ENCODE measurements at places on chromosomes 1 and 21. TPM values are rescaled to one million over a fixed set of nuclear protein-coding genes. Genes with fewer than 3 reads are reported as not detected.

GRCh38 chr1:98503771-98504170, 157.8 kb upstream of the SNX7 start:
- no peaks in the 10 kb centered on the region for H3K27me3 ChIP-seq
- no peak for DNase-seq
- H3K4me3 ChIP-seq: no peak overlapping the region
- H3K27ac ChIP-seq: no peak overlapping the region
- H3K4me1 ChIP-seq: no peaks in the 10 kb centered on the region

- H3K27ac ChIP-seq: no peak overlapping the region
- H3K4me1 ChIP-seq: peaks cover 7% of the 10 kb centered on the region
- DNase-seq: no peak
- H3K36me3 ChIP-seq: peaks cover 4% of the 10 kb centered on the region
- H3K4me3 ChIP-seq: no peak overlapping the region
These were observed 249.9 kb downstream of the FMN2 start for GRCh38 chr1:240341365-240342250.

DNA sequence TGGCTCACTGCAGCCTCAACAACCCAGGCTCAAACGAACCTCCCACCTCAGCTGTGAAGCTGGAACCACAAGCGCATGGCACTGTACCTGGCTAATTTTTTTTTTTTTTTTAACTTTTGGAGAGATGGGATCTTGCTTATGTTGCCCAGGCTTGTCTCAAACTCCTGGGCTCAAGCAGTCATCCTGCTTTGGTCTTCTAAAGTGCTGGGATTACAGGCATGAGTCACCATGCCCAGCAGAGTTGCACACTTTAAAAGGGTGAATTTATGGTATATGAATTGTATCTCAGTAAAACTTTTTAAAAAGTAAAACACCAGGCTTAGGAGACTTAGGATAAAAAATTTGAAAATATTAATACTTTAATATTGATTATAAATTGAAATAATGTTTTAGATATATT, 99.1 kb downstream of the CLEC20A start:
- no peak for DNase-seq
- no peak overlapping the region for H3K4me3 ChIP-seq
- H3K27ac ChIP-seq: no peak overlapping the region
- H3K4me1 ChIP-seq: peaks cover 14% of the 10 kb centered on the region

DNA sequence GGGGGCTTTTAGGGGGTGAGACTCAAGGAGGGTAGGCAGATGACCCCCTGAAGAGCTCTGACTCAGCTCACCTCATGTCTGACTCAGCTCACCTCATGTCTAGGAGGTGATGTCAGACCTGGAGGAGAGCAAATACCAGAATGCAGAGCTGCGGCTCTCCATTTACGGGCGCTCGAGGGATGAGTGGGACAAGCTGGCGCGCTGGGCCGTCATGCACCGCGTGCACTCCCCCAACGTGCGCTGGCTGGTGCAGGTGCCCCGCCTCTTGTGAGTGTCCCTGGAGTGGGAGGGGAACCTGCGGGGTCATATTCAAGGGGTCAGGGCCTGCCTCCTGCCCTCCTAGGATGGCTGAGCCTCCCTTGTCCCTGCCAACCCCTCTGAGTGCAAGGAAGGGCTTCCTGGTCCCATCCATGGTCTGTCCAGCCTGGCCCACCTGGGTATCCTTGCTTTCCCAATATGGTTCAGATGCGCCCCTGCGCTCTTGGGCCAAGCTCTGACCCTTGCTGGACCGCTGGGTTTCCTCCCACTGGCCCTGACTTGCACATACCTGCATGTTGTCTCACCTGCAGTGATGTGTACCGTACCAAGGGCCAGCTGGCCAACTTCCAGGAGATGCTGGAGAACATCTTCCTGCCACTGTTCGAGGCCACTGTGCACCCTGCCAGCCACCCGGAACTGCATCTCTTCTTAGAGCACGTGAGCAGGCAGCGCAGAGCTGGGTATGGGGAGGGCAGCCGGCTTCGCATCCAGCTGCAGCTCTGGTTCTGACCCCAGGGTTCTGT, 9.1 kb downstream of the AMPD2 start:
- no peak overlapping the region for H3K27ac ChIP-seq
- DNase-seq: no peak
- peaks cover 8% of the 10 kb centered on the region for H3K4me1 ChIP-seq
- peaks cover 3% of the 10 kb centered on the region for H3K36me3 ChIP-seq
- no peak overlapping the region for H3K4me3 ChIP-seq
- H3K27me3 ChIP-seq: no peaks in the 10 kb centered on the region

DNA sequence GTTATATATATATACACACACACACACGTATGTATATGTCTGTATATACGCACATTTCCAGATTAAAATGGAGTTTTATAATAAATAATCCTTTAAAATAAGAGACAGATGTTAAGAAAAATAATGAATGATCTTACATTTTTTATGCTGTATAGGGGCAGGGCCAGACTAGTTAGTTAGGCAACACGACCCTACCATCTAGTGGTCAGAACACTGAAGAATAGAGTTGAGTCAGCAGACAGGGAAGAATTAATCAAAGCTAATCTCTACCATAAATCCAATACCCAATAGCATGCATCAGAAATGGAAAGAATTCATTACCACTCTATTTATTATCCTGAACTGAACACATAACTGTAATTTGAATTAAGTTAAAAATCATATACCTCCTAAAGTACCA, 156.7 kb downstream of the BRINP3 start:
- DNase-seq: no peak
- H3K4me1 ChIP-seq: no peaks in the 10 kb centered on the region
- no peak overlapping the region for H3K4me3 ChIP-seq
- H3K27ac ChIP-seq: no peak overlapping the region
- H3K27me3 ChIP-seq: no peaks in the 10 kb centered on the region
- H3K36me3 ChIP-seq: no peaks in the 10 kb centered on the region

- H3K36me3 ChIP-seq: peaks cover 6% of the 10 kb centered on the region
- H3K27ac ChIP-seq: no peak overlapping the region
These were observed 44.3 kb downstream of the INAVA start for GRCh38 chr1:200938955-200939354.

GRCh38 chr1:234214911-234215892, 158.1 kb upstream of the COA6 start:
- DNase-seq: no peak
- peaks cover 48% of the 10 kb centered on the region for H3K27me3 ChIP-seq
- H3K4me3 ChIP-seq: peak overlapping the region; percentile 74

- H3K4me1 ChIP-seq: peaks cover 20% of the 10 kb centered on the region
- no peaks in the 10 kb centered on the region for H3K27me3 ChIP-seq
- H3K4me3 ChIP-seq: no peak overlapping the region
- peaks cover 14% of the 10 kb centered on the region for H3K36me3 ChIP-seq
- DNase-seq: no peak
These were observed 11.5 kb downstream of the RO60 start for GRCh38 chr1:193070942-193071341.

DNA sequence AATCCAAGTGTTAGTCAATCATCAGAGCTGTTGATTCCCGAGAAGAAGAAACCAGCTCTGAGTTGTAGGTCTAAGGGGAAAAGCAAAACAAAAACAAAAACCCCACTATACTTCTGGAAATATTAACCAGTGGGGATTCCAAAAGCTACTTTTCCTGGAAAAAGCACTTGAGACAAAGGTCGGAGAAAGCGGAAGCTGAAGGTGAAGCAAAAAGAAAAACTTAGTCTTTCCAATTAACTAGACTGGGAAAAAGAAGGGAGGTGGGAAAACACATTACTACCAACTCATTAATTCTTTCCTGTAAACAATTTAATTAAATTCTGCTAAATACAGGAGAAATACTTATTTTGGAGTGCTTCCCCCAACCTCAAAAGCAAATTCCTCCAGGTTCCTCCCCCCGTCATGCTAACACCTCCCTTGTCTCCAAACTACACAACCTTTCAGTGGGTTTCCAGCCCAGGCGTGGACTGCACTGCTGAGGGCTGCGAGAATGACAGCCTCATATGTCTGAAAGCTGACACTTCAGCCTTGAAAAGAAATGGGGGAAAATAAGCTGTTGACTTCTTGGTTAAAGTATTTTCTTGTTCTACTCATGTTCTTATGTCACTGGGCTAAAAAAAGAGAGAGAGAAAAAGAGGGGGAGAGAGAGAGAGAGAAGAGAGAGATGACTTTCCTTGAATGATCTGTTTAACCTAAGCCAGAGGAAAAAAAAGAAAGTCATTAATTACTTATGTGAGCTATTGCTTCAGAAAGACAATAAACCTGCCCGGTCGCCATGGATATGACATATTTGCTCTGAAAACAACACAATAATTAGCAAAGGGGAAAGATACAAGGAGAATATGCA, 5.1 kb downstream of the CASZ1 start:
- DNase-seq: no peak
- no peaks in the 10 kb centered on the region for H3K36me3 ChIP-seq
- no peak overlapping the region for H3K4me3 ChIP-seq
- H3K4me1 ChIP-seq: peaks cover 15% of the 10 kb centered on the region
- H3K27ac ChIP-seq: no peak overlapping the region

DNA sequence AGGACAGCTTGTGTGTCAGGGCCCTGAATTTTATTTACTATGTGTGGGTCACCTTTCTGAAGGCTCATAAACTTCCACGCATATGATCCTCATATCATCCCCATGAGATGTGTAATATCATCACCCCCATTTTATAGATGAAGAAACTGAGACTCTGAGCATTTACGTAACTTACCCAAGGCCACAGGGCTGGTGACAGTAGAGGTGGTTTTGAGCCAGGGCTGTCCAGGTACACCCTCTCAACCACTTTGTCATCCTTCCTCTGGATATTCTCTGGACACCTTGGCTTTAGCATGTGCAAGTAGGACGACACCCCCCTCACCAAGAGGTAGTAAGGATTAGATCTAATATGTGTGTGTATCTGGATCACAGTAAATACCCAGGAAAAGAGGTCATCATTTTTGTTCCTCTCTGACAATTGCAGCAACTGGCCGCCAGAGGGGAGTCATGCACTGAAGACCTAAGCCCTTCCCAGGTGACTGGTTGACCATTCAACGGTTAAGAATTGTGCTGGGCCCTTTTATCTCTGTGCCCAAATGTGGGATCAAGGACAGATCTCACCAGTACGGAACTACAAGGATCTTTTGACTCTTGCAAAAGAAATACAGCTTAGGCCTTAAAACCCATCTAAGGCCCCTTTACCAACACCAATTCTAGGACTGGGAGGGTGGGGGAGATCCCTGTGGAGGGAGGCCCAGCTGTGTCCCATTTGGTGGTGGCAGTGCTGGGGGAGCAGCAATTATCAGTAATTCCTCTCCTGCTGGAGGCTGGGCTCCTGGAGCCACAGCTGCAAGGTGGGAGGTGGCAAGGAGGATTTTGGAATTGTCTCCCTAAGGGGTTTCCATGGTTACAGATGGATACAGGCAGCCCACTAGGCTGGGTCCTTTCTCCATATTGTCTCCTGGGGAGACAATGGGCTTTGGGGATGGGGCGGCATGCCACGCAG, 13.7 kb upstream of the E2F2 start:
- H3K36me3 ChIP-seq: no peaks in the 10 kb centered on the region
- H3K4me3 ChIP-seq: no peak overlapping the region
- H3K4me1 ChIP-seq: peaks cover 15% of the 10 kb centered on the region
- peaks cover 3% of the 10 kb centered on the region for H3K27me3 ChIP-seq
- DNase-seq: peak; percentile 74

GRCh38 chr1:225921734-225922709, 2.0 kb downstream of the PYCR2 start:
- no peak overlapping the region for H3K27ac ChIP-seq
- peak overlapping the region; percentile 98 for H3K4me3 ChIP-seq
- peaks cover 8% of the 10 kb centered on the region for H3K4me1 ChIP-seq
- DNase-seq: no peak
- no peaks in the 10 kb centered on the region for H3K27me3 ChIP-seq

GRCh38 chr1:36085126-36085525, 1.2 kb downstream of the TEKT2 start:
- H3K36me3 ChIP-seq: no peaks in the 10 kb centered on the region
- peaks cover 27% of the 10 kb centered on the region for H3K4me1 ChIP-seq
- no peak for DNase-seq
- no peaks in the 10 kb centered on the region for H3K27me3 ChIP-seq
- no peak overlapping the region for H3K27ac ChIP-seq

DNA sequence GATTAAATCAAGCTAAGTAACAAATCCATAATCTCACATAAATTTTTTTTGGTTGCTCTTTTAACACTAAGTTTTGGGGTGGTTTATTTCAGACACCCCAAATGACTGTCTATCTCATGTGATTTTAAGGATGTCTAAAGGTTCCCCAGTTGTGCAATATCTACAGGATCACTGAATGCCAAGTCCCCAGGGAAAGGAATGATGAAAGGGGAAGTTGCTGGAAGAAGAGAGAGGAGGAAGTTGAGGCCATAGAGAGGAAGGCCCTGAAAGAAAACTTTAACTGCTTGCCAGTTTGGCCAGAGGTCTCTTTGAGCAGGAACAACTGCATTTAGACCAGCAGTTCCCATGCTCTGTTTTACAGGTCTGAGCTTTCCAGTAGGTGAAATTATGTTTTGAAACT, 27.5 kb upstream of the SLC19A2 start:
- peaks cover 5% of the 10 kb centered on the region for H3K4me1 ChIP-seq
- no peak overlapping the region for H3K27ac ChIP-seq
- no peaks in the 10 kb centered on the region for H3K36me3 ChIP-seq
- no peaks in the 10 kb centered on the region for H3K27me3 ChIP-seq
- H3K4me3 ChIP-seq: no peak overlapping the region

GRCh38 chr21:31921079-31921478, 48.3 kb downstream of the HUNK start:
- no peak for DNase-seq
- no peak overlapping the region for H3K27ac ChIP-seq
- H3K27me3 ChIP-seq: no peaks in the 10 kb centered on the region
- peaks cover 24% of the 10 kb centered on the region for H3K4me1 ChIP-seq

GRCh38 chr1:153122831-153123421, 9.6 kb upstream of the SPRR2F start:
- H3K4me3 ChIP-seq: no peak overlapping the region
- peaks cover 11% of the 10 kb centered on the region for H3K27me3 ChIP-seq
- H3K4me1 ChIP-seq: no peaks in the 10 kb centered on the region
- H3K27ac ChIP-seq: no peak overlapping the region
- no peak for DNase-seq

- peaks cover 9% of the 10 kb centered on the region for H3K36me3 ChIP-seq
- H3K4me1 ChIP-seq: peaks cover 6% of the 10 kb centered on the region
- H3K27ac ChIP-seq: no peak overlapping the region
- peak; percentile 53 for DNase-seq
- H3K27me3 ChIP-seq: peaks cover 14% of the 10 kb centered on the region
- H3K4me3 ChIP-seq: no peak overlapping the region
These were observed 12.0 kb downstream of the UBE2Q1 start for GRCh38 chr1:154546264-154547063.

WARS2 gene
- 12.3 TPM for total RNA-seq

XKR8 gene
- 9.6 TPM for total RNA-seq

CNIH3 gene
- 3.8 TPM for total RNA-seq

RNU1-2 gene
- 2,478 TPM for total RNA-seq

HSD3B1 gene
- not detected for total RNA-seq

TDRD5 gene
- total RNA-seq: not detected

SYPL2 gene
- total RNA-seq: 0.47 TPM

OR10J1 gene
- not detected for total RNA-seq

LY9 gene
- total RNA-seq: not detected

CFHR1 gene
- 0.56 TPM for total RNA-seq

C1orf94 gene
- not detected for total RNA-seq

PPP1R12B gene
- total RNA-seq: 18.5 TPM

KDF1 gene
- total RNA-seq: not detected

NENF gene
- total RNA-seq: 40.4 TPM

LRRC38 gene
- not detected for total RNA-seq

SPRR2F gene
- not detected for total RNA-seq

SZRD1 gene
- total RNA-seq: 165 TPM

FAM163A gene
- not detected for total RNA-seq

Measured in neural crest cell (in vitro differentiated cells).